ENCODE measurements at places on chromosomes 11 and 22.

DNA sequence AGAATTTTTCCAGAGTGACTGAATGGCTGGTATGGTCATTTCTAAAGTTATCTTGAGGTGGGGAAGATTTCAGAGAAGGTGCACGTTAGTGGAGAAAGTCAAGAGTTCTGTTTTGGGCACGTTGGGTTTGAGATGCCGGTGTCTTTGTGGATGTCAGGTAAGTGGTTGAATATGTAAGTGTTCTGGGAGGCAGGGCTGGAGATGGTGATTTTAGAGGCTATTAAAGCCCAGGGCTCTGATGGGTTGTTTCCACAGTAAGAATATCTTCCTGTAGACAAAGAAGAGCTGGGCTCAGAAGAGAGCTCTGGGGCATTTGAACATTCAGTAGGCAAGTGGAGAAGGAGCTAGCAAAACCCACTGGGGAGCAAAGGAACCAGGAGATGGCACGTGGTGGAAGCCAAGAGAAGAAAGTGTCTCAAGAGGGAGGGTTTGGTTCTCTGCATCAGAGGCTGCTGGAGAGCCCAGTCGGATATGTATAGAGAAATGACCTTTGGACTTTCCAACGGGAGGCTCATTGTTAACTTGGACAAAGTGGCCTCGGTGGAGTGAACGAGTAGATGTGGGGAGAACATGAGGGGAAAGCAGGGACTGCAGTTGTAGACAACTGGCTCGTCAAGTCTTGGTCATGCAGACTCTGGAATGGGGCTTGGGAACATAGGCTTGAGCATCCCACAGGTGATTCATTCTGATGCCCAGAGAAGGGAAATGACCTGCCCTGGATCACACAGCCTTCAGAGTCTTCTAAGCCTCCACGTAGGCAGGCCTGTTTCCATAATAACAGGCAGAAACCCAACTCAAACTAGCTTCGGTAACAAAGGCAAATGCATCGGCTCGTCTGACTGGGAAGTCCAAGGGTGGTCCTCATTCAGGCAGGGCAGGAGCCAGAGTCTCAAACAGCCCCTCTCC lies 98.4 kb upstream of the PARVA start:
- DNase-seq = no peak

GRCh38 chr22:46193898-46194310 lies 43.6 kb downstream of the PPARA start:
- no peak for DNase-seq

GRCh38 chr11:43920598-43921419 lies 21.6 kb upstream of the C11orf96 start:
- no peak for DNase-seq

- DNase-seq = peak; percentile 68
Measured at GRCh38 chr11:7495882-7496551, 10.7 kb downstream of the OLFML1 start.

DNA sequence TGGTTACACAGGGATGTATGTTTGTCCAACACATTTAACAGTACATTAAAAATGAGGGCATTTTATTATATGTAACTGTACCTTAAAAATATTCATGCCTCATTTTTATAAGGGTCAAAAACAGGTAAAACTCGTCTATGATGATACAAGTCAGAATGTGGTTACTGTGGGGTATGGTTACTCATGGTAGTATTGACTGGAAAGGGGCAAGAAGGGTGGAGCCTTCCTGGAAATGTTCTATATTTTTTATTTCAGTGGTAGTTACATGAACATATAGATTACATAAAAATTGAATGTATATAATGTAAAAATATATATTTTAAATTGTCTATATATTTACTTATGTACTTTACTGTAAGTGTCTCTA lies 99.8 kb downstream of the STIM1 start:
- DNase-seq = no peak

- DNase-seq = no peak
Measured at GRCh38 chr11:35102267-35102666, 36.7 kb upstream of the CD44 start.

DNA sequence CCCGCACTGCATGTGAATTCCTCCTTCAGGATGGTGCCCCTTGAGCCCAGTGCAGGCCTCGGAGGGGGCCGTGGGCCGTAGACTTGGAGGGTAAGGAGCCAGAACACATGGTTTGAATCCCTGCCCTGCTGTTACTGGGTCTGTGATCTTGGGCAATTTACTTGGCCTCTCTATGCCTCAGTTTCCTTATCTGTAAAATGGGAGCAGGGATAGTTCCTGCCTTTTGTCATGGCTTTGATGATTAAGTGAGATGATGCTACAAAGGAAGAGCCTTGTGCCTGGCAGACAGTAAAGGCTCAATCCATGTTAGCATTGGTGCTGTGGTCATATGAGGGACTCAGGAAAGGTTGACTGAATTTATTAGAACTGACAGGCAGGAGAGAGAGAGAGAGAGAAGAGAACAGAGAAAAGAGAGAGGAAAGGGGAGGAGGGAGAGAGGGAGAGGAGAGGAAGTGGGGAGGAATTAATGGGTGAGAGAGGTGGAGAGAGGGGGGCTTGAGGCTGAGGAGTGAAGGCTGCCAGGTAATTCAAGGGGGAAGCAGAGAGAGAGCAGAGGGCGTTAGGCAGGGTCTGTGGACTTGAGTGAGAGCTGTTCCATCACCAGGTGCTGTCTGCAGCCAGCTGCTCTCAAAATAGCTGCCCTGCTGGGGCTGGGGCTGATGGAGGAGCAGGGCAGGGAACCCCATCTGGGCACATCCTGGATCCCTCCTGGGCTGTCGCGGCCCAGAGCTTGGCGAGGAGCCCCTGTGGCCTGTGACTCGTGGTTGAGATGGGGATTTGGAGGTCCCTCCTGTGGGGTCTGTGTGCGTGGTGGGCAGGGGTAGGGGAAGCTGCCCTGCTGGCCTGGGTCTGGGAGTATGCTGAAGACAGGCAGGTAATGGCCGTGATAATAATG lies 44.1 kb downstream of the MCM5 start:
- DNase-seq = no peak

DNA sequence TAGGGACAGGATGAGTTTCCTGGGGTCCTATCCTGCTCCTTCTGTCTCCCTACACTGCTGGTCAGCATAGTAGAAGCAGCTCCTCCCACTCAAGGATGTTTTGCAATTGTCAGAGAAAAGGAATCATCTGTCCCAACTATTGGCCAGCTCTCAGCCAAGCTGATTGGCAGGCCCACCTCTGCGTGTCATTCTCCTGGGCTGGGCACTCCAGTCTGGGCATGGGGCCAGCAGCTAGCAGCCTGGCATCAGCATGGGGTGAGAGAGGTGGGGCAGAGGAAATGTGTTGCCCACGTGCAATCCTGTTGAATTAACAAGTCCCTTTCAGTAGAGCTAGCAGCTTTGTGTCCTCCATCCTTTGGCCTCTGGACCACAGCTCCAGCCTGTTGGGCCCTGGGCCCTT lies 14.1 kb downstream of the ANKK1 start:
- no peak for DNase-seq
